BE2C (cell line): ENCODE measurements at places on chromosomes 4 and X.
A peak's percentile ranks its signal among the peaks of the same experiment; 100 is the strongest.

- DNase-seq = no peak
Observed at GRCh38 chr4:94115687-94116086, 92.0 kb upstream of the SMARCAD1 start.

DNA sequence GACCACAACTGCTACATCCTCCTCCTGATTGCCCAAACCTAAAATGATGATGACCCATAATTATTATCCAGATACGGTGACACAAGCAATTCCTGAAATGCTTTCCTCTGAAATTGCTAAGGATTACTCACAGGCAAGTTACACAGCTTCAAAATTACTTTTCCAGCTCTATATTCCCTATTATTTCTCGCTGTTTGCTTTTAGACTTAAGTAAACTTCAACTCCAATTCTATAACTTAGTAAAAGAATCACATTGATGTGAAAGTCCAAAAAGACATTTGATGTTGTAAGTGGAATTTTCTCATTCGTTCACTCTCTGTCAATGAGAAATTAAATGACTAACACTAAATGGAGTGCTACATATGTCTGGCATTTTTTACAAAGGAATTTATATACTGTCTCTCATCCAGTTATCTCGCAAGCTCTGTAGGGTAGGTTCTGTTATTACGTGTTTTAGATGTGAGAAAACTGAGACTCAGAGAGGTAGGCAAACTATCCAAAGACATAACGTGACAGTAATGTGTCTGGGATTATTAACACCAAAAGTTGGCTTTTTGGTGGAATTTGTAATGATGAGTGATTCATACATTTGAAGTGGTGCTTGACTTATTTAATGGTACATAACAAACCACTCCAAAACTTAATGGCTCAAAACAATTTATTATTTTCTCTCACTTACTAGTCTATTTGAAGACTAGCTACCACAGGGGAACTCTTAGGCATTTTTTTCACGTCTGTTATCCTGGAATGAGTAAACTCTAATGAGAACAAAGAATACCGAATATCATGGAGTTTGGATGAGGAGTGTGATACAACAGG lies 31.5 kb downstream of the PALLD start:
- DNase-seq = no peak

DNA sequence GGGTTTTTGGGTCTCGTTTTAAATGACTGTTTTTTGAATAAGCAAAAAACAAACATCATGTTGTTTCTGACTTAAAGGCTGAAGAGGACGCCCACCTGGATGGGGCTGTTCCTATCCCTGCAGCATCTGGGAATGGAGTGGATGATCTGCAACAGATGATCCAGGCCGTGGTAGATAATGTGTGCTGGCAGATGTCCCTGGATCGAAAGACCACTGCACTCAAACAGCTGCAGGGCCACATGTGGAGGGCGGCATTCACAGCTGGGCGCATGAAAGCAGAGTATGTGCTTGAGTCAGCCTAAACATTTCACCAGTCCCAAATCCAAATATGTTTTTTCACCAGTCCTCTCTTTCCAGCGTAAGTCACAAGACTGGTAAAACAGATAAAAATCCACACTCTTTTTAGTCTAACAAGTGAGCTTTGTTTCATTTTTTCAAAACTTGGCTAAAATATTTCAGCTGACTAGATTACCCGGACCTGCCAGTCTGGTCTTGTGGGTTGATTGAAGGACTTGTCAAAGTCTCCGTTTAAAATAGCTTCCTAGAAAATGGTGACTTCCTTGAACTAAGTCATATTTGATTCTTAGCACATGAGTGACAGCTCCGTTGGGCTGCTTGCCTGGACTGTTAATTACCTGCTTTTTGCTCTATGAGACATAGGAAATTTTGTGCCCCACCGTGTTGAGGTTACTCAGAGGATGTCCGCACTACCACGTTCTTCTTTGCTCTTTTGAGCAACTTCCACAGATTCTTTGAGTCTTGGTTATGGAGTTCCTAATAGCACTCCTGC lies 20.8 kb downstream of the ENOPH1 start:
- DNase-seq = no peak

- DNase-seq = no peak
Observed at GRCh38 chr4:176879380-176880116, 86.8 kb upstream of the VEGFC start.

- no peak for DNase-seq
Observed at GRCh38 chr4:3128058-3128457, 53.6 kb downstream of the HTT start.

GRCh38 chr4:108738003-108738706 lies 24.7 kb downstream of the ETNPPL start:
- no peak for DNase-seq

- DNase-seq = no peak
Observed at GRCh38 chrX:11551151-11551550, 114.6 kb downstream of the ARHGAP6 start.

DNA sequence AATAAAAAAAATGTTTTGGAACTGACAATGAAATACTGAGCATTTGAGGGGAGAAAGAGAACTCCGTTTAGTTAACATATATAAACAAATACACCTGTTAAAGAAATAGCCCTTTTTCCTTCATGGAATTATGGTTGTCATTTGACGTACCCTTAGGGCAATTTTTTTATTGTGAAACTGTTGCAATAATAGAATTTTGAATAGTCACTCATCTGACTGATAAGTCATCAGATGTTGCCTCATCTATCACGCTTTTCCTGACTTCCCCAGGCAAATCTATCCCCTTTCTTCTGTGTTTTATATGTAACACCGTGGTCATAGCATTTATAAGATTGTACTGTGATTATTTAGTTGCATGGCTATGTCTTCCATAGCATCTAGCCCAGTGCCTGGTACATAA lies 69.0 kb upstream of the HDAC8 start:
- no peak for DNase-seq

DNA sequence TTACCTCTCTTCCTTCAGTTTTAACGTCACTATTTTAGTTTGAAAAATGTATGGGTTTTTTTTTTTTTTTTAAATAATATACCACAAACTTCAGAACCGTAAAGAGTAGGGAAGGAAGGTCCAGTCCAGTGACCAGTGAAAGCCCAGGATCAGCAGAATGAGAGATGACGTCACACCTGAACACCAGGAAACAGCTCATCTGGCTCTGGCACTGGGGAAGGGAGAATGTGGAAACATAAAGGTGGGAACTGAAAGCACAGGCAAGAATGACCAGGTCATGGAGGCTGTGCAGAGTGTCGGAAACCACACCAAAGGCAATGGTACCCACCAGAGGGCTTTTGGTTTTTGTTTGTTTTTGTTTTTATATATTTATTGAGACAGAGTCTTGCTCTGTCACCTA lies 141.2 kb downstream of the DHX15 start:
- DNase-seq = no peak

DNA sequence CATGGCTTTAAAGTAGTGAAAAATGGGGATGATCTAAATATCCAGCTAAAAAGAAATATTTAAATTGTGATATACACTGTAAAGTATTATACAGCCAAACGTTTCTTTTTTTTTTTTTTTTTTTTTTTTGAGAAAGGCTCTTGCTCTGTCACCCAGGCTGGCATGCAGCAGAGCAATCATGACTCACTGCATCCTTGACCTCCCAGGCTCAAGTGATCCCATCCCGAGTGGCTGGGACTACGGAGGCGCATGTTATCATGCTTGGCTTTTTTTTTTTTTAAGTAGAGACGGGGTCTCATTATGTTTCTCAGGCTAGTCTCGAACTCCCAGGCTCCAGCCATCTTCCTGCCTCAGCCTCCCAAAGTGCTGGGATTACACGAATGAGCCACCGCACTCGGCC lies 17.1 kb downstream of the SMIM14 start:
- peak; percentile 46 for DNase-seq

- no peak for DNase-seq
Observed at GRCh38 chr4:134276476-134276875, 74.9 kb upstream of the PABPC4L start.

GRCh38 chr4:62191451-62192240 lies 991.5 kb downstream of the ADGRL3 start:
- peak; percentile 67 for DNase-seq

DNA sequence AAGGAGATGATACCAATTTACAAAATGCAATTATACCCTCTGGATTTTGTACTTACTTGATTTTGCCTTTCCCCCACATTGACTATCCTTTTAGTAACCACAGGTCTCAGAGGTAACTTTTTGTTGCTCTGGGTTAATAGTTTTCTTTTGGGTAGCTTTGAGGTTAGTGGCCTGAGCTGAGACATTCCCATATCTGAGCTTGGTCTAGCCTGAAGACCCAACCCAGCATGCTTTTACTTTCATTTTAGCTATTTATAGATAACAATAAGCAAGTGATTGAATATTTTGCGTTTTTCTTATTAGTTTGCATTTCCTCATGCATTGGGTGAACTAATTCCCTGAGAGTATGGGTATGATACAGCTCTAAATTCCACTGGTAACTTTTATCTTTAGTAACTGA lies 11.8 kb downstream of the HTN1 start:
- no peak for DNase-seq

- no peak for DNase-seq
Observed at GRCh38 chr4:24702281-24702680, 93.1 kb upstream of the SOD3 start.

- no peak for DNase-seq
Observed at GRCh38 chr4:184409502-184409901, 64.8 kb downstream of the IRF2 start.

DNA sequence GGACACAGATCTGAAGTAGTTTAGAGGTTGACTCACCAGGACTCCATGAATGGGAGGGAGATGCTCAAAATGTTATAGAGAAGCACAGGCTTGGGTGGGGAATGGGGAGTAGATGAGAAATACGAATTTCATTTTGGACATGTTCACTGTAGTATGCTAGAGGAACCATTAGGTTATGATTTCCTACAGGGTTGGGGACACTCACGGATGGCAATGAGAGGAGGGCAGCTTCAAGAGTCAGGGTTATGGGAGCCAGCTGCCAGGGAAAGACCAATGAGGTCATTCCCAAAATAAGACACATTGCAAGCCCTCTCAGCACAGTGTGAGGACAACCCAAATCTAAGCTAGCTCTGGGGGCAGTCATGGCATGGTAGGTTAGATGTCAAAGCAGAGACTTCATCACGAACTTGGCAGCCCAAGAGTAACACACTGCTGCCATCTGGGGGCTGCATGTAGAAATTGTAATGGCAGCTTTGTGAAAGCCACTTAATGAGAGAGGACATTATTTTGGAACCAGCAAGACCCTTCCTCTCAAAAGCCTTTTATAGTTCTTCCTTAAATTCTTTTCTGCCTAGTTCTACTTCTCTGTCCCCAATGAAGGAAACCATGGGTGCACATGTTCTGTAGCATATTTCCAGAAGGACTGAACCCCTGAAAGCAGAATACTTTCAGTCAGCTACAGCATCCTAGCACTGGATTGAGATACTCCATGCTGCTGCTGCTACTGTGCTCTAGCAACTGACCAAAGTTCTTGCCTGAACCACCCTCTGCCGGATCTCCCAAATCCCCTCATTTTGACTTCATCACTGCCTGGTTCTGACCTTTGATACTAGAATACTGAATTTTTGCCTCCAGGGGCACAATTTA lies 16.2 kb upstream of the ZCCHC12 start:
- DNase-seq = peak; percentile 29

DNA sequence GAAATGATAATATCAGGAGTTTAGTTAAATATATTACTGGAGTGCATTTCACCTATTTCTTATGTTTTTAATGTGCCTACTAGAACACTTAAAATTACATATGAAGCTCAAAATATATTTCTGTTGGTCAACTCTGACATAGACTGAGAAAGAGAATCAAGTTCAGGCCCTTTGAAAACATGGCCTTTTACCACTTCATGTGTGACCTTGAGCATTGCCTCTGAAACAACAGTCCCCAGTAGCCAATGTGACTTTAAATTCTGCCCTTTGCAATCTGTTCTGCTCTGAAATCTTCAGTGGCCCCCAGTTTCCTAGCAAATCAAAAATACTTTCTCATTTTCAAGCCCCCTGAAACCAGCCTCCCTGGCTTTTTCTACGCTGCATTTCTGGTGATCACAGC lies 50.1 kb upstream of the TBC1D14 start:
- DNase-seq = no peak

GRCh38 chrX:96440941-96441340 lies 243.7 kb upstream of the DIAPH2 start:
- DNase-seq = no peak

DNA sequence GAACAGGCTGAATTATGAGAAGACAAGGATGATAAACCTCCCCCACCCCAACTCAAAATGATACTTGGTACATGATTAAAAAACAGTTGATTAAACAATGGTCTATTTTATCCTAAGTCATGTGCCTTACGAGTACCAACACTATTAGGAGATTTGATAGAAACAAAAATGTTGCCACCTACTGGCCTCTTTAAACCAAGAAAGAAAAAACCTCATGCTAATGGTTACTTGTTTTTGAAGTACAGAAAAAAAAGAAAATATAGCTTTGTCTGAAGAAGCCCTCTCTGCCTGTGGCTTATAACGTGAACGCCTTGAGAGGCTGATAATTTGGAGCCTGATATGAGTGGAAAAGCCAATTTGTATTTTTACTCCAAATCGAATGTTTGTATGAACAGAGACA lies 538.2 kb downstream of the DMD start:
- DNase-seq = no peak

- no peak for DNase-seq
Observed at GRCh38 chr4:20391198-20391597, 139.5 kb downstream of the SLIT2 start.

DNA sequence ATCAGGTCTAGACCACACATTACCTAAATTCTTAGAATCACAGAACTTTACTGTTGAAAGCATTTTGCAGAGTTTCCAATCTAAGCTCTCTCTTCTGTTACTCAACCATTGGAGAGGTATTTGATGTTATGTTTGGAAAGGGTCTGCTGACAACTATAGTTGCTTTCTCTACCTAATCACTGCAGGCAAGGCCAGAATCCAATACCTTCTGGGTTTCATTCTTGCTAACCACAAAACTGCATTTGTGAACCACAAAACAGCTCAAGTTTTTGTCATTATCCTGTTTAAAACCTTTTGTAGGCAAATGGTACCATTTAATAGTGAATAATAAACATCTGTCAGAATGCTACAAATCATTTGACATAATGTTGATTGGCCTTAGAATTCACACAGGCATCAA lies 380.1 kb downstream of the GASK1B start:
- no peak for DNase-seq
